ENCODE measurements at places on chromosomes 12 and 14.

GRCh38 chr14:75401361-75401760 is 26.5 kb upstream of the JDP2 start:
- H3K4me1 ChIP-seq = peaks cover 16% of the 10 kb centered on the region
- H3K27me3 ChIP-seq = no peaks in the 10 kb centered on the region
- H3K27ac ChIP-seq = peak overlapping the region; percentile 7
- H3K36me3 ChIP-seq = no peaks in the 10 kb centered on the region

- no peaks in the 10 kb centered on the region for H3K36me3 ChIP-seq
- no peaks in the 10 kb centered on the region for H3K4me1 ChIP-seq
- no peak overlapping the region for H3K4me3 ChIP-seq
These were observed 336.4 kb downstream of the FOXG1 start for GRCh38 chr14:29102996-29103395.

- H3K27ac ChIP-seq = no peak overlapping the region
- no peaks in the 10 kb centered on the region for H3K36me3 ChIP-seq
- no peaks in the 10 kb centered on the region for H3K4me1 ChIP-seq
- no peak for DNase-seq
- H3K27me3 ChIP-seq = no peaks in the 10 kb centered on the region
- H3K4me3 ChIP-seq = no peak overlapping the region
These were observed 80.0 kb downstream of the IFNG-AS1 start for GRCh38 chr12:68069275-68069674.

- no peak overlapping the region for H3K4me3 ChIP-seq
- H3K27ac ChIP-seq = no peak overlapping the region
- H3K36me3 ChIP-seq = no peaks in the 10 kb centered on the region
- H3K27me3 ChIP-seq = no peaks in the 10 kb centered on the region
- no peaks in the 10 kb centered on the region for H3K4me1 ChIP-seq
These were observed 72.9 kb upstream of the ELK3 start for GRCh38 chr12:96121271-96121711.

DNA sequence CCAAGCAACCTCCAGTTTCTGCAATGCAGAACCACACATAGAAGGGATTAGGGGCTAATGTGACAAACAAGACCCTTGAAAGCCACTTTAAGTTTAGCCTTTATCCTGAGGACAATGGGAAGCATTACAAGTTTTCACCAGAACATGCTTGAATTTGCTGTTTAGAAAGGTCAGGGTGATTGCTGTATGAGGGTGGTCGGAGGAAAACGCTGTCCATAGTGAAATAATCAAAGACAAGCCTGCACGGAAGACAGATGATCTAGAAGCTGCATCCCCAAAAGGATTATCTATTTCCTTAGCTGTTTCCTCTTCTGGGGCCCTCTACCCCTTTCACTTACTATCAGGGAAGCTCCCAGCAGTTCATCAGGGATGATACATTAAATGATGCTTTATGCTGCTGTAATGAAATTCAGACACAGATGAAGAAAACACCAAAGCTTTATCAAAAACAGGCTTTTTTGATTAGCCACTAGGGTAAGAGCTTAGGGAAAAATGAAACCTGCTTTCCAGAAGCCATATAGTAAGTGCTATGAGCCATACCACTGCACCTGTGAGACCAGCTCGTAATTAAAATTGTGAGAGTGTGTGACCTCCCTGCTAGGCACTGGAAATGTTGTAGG is 6.5 kb downstream of the HAL start:
- H3K4me1 ChIP-seq = no peaks in the 10 kb centered on the region
- no peaks in the 10 kb centered on the region for H3K36me3 ChIP-seq
- no peaks in the 10 kb centered on the region for H3K27me3 ChIP-seq
- H3K4me3 ChIP-seq = no peak overlapping the region
- H3K27ac ChIP-seq = no peak overlapping the region

GRCh38 chr14:60707858-60708257 is 16.3 kb downstream of the SIX4 start:
- H3K27ac ChIP-seq = no peak overlapping the region
- H3K4me3 ChIP-seq = no peak overlapping the region
- DNase-seq = no peak
- no peaks in the 10 kb centered on the region for H3K27me3 ChIP-seq
- H3K36me3 ChIP-seq = peaks cover 12% of the 10 kb centered on the region

DNA sequence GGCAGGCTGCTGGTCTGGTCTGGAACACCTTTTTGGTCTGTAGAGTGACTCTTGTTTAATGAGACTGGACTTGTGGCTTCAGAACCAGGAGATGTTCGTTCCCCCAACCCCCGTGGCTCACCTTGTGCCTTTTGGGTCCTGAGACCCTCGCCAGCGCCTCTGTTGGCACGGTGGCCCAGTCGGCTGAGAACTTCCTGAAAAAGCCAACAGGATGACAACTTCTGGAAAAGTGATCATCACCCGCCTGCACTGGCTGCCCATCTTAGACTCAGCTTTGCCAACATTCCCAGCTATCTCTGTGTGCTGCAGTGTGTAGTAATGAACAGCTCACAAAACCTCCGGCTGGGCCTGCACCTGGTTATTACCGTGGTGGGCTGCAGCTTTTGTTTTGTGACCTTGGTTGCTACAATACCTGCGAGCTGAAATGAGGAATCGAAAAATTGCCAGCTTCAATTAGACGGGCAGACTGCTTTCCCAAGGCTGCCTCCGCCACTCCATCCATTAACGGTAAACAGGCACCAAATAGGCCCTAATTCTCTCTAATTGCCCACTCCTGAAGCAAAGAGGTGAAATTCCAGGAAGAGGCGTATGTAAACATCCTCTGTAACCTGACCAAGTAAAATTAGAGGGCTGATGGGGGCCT is 16.0 kb downstream of the MEG3 start:
- H3K4me3 ChIP-seq = no peak overlapping the region
- H3K36me3 ChIP-seq = peaks cover 9% of the 10 kb centered on the region
- no peak overlapping the region for H3K27ac ChIP-seq
- H3K27me3 ChIP-seq = no peaks in the 10 kb centered on the region
- no peaks in the 10 kb centered on the region for H3K4me1 ChIP-seq
- no peak for DNase-seq

GRCh38 chr12:111993292-111994150 is 19.4 kb downstream of the TMEM116 start:
- no peak overlapping the region for H3K27ac ChIP-seq
- DNase-seq = no peak
- H3K27me3 ChIP-seq = no peaks in the 10 kb centered on the region
- no peak overlapping the region for H3K4me3 ChIP-seq

GRCh38 chr12:53115891-53116648 is 12.8 kb downstream of the SOAT2 start:
- H3K36me3 ChIP-seq = no peaks in the 10 kb centered on the region
- no peak overlapping the region for H3K27ac ChIP-seq
- H3K4me3 ChIP-seq = no peak overlapping the region
- no peak for DNase-seq

Data from RWPE2 (cell line).